HCEC 1CT (cell line): ENCODE measurements at places on chromosomes 1 and 21.

DNA sequence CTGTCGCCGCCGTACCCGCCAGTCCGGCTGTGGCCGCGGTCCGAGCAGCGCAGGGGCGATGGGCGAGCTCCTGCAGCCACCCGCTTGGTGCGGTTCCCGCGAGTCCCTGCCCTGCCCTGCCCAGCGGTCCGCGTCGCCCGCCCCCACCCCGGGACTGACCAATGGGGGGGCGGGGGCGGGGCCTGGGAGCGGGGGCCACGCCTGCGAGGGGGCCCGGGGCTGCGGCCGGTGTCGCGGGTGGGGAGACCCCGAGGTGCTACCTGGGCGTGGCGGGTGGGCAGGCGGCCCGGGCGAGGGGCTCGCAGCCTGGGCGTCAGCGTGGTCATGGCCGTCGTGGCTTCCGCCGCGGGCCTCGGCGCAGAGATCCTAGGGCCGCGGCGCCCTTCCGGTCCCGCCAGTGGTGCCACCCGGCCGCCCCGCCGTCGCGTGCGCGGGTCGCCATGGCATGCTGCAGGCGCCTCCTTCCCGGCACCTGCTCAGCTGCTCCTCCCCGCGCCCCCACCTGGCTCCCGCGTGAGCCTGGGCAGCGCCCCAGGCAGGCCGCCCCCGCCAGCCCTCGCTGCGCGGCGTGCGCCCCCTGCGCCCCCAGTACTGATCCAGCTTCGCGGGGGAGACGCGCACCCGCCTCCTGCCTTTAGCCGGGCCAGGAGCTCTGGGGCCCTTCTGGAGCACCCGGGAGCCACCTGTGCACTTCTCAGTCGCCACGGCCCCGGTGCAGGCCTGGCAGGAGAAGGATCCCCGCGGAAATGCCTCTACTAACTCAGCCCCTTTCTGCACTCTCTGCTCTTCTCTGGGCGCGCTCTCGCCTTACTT, at the start of gene BMP8B:
BMP8B (minus strand) TSS at position 108 of the 813 bp plus-strand sequence. CDS start 380 bp downstream, outside the sequence.
- DNase-seq: no peak

DNA sequence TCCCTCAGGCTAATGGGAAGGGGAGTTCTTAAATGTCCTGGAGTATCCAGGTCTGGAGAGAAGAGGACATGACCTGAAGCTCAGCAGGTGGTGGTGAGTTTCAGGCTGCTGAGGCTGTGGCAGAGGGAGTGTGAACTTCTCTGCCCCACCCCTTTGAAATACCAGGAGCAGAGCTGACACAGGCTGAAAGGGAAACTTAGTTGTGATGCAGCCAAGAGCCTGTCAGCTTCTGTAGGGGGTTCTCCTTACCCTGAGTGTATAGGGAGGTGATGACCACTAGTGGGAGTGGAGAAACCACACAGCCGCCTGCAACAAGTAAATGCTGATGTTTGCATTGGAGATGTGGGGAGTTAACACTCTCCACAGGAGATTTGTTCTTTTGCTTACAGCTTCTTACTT, 152.3 kb downstream of the FCRL5 start:
- DNase-seq: no peak

GRCh38 chr1:150572918-150573647, 6.3 kb downstream of the MCL1 start:
- DNase-seq: no peak

DNA sequence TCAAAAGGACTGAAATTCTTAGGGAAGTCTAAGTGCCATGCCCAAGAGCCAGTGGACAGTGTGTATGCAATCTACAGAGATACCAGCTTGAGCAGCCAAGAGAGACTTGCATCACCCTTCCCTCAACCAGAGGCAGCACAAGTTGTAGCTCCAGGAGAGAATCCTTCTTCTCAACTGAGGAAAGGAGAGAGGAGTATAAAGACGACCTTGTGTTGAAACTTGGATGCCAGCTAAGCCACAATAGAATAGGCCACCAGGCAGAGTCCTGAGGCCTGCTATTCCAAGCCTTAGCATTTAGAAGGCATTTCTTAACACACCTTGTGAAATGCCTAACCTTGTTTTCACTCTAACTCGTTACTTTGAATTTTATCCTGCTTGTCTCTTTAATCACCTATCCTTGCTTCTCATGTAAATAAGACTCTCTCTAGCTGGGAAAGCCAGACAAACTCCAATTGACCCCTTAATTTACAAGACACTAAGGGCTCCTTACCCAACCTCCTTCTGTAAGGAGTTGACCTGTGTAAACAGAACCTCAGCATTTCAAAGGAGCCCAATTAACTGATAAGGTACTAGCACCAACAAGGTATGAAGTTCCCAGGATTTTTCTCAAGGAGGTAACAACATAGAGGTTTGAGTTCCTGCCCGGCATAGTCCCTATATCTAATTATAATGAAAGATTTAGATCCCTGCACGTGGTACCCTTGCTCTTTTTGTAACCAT, 738.8 kb downstream of the AMY1C start:
- no peak for DNase-seq

- DNase-seq: peak; percentile 50
Measured at GRCh38 chr1:115764541-115764940, 4.0 kb downstream of the CASQ2 start.

DNA sequence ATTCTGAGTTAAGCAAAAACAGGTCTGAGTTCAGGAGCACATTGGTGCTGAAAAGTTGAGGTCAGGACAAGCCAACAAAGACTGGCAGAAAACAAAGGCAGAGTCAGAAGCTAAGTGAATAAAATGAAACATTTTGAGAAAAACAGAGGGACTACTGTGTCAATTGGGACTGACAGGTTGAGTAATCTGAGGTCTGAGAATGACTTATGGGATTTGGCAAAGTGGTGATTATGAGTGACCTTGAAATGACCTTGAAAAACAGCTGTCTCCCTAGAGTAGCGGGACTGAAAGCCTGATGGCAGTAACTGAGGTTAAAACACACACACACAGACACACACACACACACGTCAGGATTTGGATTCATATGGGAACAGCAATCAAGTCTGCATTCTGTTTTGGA, 8.8 kb upstream of the COG2 start:
- no peak for DNase-seq

- no peak for DNase-seq
Measured at GRCh38 chr1:147565189-147565980, 24.1 kb downstream of the BCL9 start.

DNA sequence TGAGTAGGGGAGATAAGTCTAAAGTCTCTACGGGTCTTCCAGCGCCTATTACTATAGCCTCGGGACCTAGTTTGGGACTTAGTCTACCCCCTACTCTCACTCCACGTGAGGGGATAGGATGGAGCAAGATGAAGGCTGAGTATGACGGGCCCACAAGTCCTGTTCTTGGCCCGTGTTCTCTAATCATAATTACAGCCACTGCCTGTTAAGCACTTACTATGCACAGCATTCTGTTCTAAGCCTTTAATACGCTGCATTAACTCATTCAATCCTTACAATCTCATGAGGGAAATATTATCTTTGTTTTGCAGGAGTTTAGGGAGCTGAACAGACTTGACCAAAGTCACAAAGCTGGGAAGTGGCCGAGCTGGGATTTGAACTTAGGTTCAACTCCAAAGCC, 23.9 kb upstream of the EPB41 start:
- no peak for DNase-seq

GRCh38 chr1:24351247-24351646, 32.1 kb downstream of the GRHL3 start:
- no peak for DNase-seq
